ENCODE measurements at places on chromosomes 5 and 9.

- no peak for DNase-seq
These were observed 26.1 kb upstream of the SLC6A3 start for GRCh38 chr5:1471240-1471853.

DNA sequence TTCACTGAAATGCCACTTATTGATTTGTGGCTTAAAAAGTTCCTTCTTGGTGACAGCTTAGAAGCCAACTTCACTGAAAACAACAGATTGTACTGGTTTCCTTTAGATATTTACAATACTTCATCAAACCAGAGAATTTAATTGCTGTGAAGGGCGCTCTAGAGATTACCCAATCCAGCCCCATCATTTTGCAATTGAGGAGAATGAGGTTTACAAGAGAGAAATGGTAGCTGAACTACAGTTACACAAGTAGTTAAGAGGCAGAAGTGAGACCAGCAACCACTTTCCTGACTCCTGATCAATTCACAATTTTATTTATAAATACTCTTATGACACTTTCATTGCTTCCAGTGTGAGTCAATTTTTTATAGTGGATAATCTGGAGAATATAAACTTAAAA, 103.5 kb upstream of the APC start:
- DNase-seq = no peak

DNA sequence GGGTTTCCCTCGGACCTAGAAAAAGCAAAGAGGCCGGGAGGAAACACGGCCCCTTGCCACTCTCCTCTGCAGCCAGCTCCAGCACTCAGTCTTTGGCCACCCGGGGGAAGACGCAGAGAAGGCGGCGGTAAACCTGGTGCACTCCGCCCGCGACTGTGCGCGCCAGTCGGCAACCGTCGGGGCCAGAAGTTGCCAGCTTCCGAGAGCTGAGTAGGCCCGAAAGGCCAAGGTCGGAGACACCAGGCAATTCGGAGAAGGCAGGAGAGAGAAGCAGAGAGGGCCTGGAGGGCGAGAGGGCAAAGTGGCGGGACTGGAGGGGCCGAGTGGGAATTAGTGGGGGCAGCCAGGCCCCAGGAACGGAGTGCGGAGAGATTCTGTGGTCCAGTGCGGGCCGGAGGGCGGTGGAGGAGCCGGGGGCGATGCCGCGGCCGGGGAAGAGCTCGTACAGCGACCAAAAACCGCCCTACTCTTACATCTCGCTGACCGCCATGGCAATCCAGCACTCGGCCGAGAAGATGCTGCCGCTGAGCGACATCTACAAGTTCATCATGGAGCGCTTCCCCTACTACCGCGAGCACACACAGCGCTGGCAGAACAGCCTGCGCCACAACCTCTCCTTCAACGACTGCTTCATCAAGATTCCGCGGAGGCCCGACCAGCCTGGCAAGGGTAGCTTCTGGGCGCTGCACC, at the start of gene FOXB2:
FOXB2 (plus strand) TSS at position 420 of the 690 bp plus-strand sequence; CDS start at position 420, 0 bp downstream.
- no peak for DNase-seq

DNA sequence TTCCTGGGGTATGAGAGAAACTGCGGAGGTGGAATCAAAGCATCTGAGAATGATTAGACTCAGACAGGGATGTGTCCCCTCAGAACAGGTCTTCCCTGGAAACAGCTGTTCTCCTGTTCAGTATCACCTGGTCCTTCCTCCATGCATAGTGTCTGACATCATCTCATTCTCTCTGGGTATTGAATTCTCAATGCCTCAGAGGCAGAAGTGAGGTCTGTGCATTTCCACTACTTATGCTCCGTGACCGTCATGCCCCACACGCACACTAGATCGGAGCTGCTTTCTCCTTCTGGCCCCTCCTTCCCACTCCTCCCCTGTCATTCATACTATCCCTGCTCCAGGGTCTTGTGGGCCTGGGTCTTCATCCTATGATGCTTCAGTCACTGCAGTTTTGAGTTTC, 61.4 kb upstream of the DAB2IP start:
- DNase-seq = no peak

DNA sequence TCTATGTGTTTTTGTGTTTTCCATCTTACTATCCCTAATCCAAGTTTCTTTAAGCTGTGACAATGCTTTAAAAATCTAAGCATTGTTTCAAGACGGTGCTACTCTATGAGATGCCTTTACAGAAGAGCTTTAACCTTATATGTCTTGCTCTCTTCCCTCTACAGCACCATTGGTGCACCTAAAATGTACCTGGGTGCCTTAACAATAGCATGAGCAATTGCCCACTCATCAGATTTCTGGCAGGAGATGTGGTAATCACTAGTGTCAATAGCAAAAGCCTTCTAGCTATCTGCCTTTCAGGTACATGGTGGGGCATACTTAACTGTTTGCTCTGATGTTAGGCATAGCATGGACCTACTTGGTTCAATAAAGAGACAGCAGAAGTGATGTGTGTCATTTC, 222.3 kb upstream of the KIF2A start:
- DNase-seq = no peak

- no peak for DNase-seq
These were observed 214.1 kb upstream of the TLE4 start for GRCh38 chr9:79357616-79358015.

DNA sequence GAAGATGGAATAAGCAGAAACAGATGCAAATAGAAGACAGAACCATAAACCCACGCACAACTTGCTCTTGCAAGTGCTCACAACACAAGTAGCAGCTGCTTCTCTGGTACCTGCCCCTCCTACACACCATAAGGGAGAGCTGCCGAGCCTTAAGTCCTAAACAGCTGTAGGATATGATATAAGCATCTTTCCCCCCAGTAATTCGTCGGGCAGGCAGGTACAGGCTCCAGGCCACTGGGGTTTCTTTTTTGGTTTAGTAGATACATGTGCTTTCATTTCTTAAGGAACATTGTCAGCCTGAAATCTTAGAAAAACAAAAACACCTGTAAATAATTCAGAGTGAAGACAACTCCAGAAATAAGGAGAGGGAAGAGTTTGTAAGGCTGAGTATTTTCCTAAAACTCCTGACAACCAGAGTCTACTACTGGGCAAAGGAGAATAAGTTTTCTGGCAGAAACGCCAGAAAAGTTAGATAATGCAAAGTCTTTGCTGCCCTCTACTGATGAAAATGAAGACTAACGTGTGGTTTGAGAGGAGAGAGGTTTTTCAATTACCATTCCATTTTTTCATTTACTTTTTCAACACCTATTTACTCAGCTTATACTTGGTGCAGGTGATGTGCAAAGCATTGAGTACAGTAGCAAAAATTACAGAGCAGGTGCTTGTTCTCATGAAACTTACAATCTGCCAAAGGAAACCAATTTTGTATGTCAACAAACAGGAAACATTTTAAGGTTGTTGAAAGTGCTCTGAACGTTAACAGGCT, 20.1 kb upstream of the TCERG1 start:
- DNase-seq = peak; percentile 47

GRCh38 chr5:68950125-68950524, 143.7 kb upstream of the SLC30A5 start:
- DNase-seq = no peak

DNA sequence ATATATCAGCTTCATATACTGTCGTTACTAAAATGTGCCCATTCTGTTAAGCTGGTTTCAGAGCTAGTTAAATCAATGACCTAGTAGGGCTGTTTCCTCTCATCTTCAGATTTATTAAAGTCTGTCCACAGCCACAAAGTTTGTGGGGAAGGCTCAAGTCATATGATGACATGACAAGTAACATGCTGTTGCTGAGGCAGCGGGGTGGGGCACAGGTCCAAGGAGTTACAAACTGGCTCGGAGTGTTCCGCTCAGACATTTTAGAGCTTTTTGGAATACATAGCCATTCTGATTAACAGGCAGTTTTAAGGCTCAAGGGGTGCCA, 2.7 kb upstream of the ANP32B start:
- peak; percentile 34 for DNase-seq

DNA sequence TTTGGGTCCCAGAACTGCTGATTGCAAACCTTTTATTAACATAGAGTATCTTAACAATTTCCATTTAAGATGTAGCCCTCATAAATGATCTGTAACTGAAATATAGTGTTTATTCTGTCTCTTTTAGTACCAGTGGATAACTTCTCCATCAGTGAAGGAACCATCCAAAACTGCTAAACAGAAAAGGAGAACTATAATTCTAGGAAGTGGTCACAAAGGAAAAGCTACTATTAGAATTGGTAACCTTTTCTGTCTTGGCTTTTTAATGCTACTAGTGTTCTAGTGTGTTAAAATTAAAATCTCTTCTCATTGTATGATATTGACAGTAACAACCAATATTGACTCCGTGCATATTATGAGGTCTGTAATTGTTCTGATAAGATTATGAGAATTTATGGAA, 12.8 kb downstream of the CEP78 start:
- DNase-seq = no peak

Data from fibroblast of skin of right quadriceps (primary cell).